Stromal cell of bone marrow (primary cell): ENCODE measurements at places on chromosomes 3 and 15.

DNA sequence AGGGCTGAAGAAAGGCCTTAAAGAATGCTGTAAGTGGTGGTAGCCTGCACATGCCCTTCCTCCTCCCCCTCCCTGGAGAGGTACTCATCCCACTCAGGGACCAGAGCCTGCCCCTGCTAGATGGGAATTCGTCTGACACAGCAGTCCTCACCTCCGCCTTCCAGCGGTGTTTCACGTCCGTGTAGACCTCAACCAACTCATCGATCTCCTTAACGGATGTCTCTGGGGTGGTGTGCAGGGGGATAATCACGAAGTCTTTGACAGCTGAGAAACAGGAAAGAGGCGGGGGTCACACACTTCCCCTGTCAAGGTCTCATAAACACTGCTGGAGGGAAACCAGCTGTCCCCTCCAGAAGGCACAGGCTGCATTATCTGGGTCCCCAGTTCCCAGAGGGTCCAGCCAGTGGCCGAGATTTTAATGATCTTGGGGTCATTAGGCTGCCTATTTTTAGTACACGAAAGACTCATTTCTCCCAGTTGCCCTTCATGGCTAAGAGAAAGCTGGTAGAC lies 9.9 kb downstream of the DNASE1L3 start:
- no peak for DNase-seq

- no peak for DNase-seq
Observed at GRCh38 chr15:85595804-85596536, 198.8 kb downstream of the KLHL25 start.

GRCh38 chr3:156981005-156981404 lies 154.9 kb downstream of the LEKR1 start:
- DNase-seq: no peak

- no peak for DNase-seq
Observed at GRCh38 chr3:182716114-182716688, 77.1 kb upstream of the ATP11B start.

DNA sequence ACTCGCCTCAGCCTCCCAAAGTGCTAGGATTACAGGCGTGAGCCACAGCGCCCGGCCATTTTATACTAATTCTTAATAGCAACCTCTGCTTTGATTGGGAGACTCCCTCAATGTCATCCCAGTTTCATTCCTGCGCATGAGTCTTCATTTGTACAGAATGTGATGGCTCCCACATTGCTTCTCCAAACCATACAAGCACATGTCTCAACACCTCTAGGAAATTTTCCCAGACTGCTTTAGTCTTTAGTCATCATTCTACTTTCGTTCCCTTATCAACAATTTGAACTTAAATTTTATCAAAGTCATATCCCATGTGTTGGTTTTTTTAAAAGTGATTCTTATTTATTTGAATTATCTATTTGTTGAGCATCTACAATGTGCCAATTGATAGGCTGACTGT lies 58.1 kb downstream of the SNX4 start:
- DNase-seq: no peak

- DNase-seq: no peak
Observed at GRCh38 chr15:68210409-68210756, 5.3 kb upstream of the CALML4 start.

GRCh38 chr15:36886191-36886590 lies 214.2 kb downstream of the MEIS2 start:
- no peak for DNase-seq

DNA sequence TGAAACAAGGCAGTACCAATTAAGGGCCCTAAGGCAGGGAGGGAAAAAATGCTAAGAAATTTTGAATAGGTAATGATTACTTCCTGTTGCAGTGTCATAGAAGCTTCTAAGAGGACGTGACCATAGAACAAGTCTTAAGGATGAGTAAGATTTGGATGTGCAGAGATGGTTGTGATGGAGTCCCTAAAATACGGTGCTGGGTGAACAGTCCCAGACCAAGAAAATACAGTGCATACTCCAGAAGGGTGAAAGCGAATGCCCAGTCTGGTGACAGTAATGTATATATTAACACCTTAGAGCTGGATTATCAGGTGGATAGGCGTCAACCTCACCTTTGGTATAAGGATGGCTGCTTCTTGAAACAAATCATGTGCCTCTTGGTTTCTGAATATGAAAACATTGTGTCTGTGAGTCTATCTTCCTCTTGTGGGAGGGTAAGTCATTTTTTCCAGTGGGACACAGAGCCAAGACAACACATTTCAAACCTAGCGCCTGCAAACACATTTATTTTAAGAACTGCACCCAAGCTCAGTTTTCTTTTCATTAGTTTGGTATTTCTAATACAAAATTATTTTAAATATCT lies 101.2 kb upstream of the TP63 start:
- DNase-seq: no peak

DNA sequence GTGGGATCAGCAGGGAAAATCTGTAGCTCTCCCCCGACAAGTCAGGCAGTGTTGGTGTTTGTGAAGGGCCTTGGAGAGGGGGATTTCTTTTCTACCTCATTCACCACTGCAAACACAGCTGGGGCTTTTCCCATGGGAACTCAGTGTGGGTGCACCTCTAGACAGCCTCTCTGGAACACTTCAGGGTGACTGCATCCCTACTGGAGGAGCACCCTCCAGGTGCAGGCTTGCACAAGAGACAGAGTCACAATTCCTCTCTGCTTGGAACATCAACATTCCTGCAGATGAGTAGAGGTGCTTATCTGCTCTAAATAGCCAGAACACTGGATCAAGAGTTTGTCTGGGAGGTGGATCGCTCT lies 72.7 kb upstream of the AKAP13 start:
- no peak for DNase-seq

DNA sequence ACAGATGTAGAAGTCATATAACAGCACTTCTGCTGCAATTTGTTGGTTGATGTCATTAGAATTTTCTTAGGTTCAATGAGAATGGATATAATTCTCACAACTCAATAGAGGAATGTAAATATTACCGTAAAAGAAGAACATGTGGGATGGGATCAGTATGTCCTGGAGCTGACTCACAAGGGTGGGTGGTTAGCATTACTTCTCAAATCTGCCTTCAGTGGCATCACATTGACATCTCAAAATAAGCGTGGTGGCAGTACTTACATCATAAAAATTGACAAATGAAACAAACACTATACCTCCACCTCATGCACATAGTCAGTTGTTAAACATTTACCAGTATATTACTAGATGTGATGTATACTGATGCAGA lies 1068.0 kb upstream of the CADM2 start:
- DNase-seq: no peak
